Foreskin keratinocyte (primary cell): ENCODE measurements at places on chromosomes 2 and 18. TPM values are rescaled to one million over a fixed set of nuclear protein-coding genes. Genes with fewer than 3 reads are reported as not detected.

WDCP gene
- total RNA-seq: 10.3 and 10.4 TPM in 2 replicates

DNA sequence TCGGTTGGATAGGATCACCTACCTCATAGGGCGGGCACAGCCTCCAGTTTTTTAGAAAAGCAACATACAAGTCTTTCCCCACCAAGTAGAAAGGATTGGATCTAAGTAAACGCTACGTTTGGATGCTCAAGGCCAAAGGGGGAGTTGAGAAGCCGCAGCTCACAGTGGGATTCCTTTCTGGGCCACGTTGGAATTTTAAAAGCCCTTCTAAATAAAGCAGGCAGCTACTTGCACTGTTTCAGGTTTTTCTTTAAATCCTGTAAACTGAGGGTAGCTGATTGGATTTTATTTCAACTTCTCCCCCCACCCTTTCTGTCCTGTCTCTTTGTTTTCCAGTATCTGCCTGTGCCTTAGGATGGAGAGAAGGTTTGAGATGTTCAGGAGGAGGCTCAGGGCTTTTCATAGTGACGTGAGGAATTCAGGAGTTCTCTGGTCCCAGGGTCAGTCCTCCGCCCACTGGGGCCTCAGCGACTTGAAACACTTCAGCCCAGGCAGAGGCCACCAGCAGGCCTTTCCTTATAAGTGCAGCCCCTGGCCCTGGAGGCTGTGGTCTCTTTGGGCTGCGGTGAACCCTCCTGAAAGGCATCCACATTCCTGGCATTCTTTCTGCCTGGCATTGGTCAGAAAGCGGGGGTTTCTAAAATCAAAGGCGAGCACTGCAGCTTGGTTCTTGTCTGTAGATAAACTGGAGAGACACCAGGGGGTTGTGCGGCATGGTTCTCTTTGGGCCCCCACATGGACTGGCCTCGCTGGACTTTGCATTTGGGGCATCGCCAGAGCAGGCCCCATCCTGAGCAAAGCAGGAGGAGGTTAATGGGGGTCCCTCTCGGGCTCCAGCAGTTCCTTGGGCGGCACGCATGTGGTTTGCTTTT lies 44.5 kb downstream of the SH3BP4 start:
- no peak for DNase-seq

GRCh38 chr2:224973112-224974016 lies 68.9 kb downstream of the DOCK10 start:
- DNase-seq: no peak

VWA3B gene
- total RNA-seq: 0.35 TPM in 1 of 2 replicates, not detected in the other

STEAP3 gene
- total RNA-seq: 23.7 and 30.8 TPM in 2 replicates

HNMT gene
- 0.61 and 1.2 TPM in 2 replicates for total RNA-seq

- DNase-seq: no peak
Measured at GRCh38 chr2:233451950-233452349, 97.7 kb downstream of the DGKD start.

DNA sequence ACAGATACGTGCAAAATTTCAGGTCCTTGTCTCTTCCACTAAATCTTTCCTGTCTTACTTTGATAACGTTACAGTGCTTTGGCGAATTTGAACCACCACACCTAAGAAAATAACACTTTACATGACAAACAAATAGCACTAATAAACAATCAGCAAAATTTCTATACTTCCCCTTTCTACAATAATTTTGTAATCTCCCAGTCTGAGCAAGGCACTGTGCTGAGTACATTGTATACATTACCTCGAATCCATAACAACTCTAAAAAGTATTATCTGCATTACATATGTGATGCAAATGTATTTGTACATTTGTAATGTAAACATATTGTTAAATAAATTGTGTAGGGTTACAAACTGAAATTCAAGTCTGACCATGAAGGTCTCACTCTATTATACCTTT lies 49.9 kb downstream of the RTN4 start:
- no peak for DNase-seq

GRCh38 chr2:192298664-192299063 lies 103.9 kb upstream of the TMEFF2 start:
- no peak for DNase-seq

- peak; percentile 79 for DNase-seq
Measured at GRCh38 chr2:84906900-84907714, 1.7 kb downstream of the TMSB10 start.

- no peak for DNase-seq
Measured at GRCh38 chr2:138744713-138745112, 35.5 kb downstream of the NXPH2 start.

PLCD4 gene
- total RNA-seq: 4.0 and 4.1 TPM in 2 replicates

MC2R gene
- not detected in 2 replicates for total RNA-seq

GRCh38 chr2:221096706-221097567 lies 475.2 kb downstream of the EPHA4 start:
- peak; percentile 86 for DNase-seq

- no peak for DNase-seq
Measured at GRCh38 chr2:238667008-238667407, 180.9 kb upstream of the TWIST2 start.

DNA sequence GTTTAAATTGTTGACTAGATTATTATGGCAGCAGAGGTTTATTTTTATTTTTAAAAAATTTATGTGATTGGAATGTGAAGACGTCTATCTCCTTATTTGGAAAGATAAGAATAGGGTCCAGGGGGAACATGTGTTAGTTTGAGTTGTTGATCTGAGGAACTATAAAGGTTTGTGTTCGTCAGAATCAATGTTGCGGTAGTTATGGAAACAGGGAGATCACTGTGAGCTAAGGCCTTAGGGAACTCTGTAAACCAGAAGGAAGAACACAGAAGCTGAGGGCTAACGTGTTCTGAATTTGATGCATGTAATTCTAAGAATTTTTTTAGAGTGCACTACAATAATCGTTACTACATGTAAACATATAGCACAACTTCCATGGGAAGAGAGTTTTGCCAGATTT lies 168.5 kb upstream of the ZSWIM2 start:
- no peak for DNase-seq
